ENCODE measurements at places on chromosomes 5 and 9. TPM values are rescaled to one million over a fixed set of nuclear protein-coding genes. Genes with fewer than 3 reads are reported as not detected.

The SCGB3A2 gene
- total RNA-seq = 62.5 TPM

The GABRA6 gene
- total RNA-seq = not detected

The WNK2 gene
- total RNA-seq = 69.4 TPM

The NR2F1-AS1 gene
- total RNA-seq = 1.9 TPM

The PIP5K1B gene
- total RNA-seq = 1.7 TPM

The IRGM gene
- total RNA-seq = 0.13 TPM

The WDR31 gene
- 0.72 TPM for total RNA-seq

The SPATA31C1 gene
- 0.15 TPM for total RNA-seq

The PCDHGB1 gene
- 5.2 TPM for total RNA-seq

The CSF1R gene
- total RNA-seq = not detected

The ITGA1 gene
- total RNA-seq = 2.8 TPM

The CTNNAL1 gene
- 51.9 TPM for total RNA-seq

The RNF44 gene
- total RNA-seq = 175 TPM

The SEMA4D gene
- total RNA-seq = 47.2 TPM

The NTRK2 gene
- total RNA-seq = not detected

The FOXE1 gene
- total RNA-seq = not detected

The HTR4 gene
- total RNA-seq = not detected
